ENCODE measurements at places on chromosomes 1 and 21. TPM values are rescaled to one million over a fixed set of nuclear protein-coding genes. Genes with fewer than 3 reads are reported as not detected.

- DNase-seq: no peak
Observed at GRCh38 chr21:34227386-34227852, 136.4 kb upstream of the KCNE2 start.

- no peak for DNase-seq
Observed at GRCh38 chr1:211703812-211704537, 28.6 kb upstream of the NEK2 start.

- no peak for DNase-seq
Observed at GRCh38 chr1:223022641-223023473, 120.2 kb downstream of the TLR5 start.

DNA sequence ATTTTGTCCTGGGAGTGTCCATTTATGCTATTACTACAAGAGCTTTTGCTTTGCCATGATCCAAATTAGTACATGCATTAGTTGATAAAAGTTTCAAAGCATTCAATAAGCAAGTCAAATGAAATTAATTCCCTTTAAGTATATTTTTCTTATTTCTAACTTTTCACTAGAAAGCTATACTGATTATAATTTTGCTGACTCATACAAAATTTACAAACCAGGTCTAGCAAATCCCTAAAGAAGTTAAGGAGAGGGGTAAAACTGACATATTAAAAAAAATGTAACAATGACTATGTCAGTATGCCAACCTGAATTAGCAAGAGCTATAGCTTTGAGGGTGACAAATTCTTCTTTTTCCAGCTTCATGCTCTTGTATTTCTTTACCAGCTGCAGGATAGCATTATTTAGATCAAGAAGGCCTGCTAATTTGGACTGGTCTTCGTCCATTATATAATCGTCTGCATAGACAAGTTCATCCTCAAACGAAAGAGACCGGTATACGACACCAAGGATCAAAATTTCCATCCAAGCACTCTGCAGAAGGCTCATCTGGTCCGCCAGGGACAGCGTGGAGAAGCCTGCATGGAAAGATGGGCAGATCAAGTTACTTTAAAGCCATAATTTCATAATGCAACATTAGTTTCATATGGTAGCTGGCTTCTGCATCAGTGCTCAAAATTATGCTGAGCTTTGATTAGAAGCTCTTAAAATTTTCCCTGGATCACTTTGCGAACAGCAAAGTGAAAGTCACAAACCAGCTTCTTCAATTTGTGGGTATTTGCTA is 95.8 kb upstream of the USH2A start:
- no peak for DNase-seq

- no peak for DNase-seq
Observed at GRCh38 chr1:1436630-1437032, 1.1 kb downstream of the VWA1 start.

DNA sequence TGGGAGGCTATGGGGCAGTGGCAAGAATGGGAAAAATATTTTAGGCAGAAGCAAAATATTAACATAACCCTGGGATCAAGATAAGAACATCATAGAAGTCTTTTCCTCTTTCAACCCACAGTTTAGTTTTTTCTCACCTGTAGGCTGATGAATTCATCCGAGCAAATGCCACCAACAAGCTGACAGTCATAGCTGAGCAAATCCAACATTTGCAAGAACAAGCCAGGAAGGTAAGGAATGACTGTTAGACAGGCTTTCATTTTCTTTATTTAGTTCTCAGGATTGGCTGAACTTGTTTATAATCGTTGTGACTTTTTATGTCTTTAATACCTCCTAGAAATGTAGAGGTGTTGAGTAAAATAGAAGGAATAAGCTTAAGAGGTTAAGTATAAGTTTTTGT is 6.4 kb downstream of the C1orf50 start:
- DNase-seq: no peak

GRCh38 chr1:72911656-72912055 is 629.3 kb upstream of the NEGR1 start:
- DNase-seq: no peak

DNA sequence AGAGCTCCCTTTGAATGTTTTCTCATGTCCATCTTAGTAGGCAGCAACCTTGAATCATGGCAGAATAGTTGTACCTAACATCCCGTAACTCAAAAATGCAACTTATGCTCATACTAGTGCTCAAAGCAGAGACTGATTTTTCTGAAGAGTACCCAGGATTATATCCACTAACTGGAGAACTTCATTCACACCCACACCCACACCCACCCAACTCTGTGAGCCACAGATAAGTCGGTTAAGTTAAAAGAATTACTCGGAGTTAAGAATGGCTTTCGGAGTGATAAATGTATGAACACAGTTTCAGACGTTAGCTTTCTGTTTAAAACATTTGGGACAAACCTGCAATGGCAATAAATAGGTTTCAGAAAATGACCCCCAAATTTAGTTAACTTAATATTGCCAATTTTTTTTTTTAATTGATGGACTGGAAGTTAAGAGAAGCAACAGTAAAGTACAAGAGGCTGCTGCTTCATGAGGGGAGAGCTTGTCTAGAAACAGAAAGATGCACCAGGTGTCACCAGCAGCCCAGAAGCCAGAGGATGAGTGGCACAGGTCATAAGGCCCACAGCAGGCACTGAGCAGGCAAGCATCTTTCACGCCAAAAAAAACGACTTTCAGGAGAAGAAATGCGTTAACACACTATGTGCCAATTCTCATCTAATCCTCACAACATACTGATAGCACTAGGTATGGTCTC is 48.4 kb upstream of the C1orf198 start:
- DNase-seq: no peak

GRCh38 chr1:63807046-63807445 is 33.2 kb downstream of the ROR1 start:
- no peak for DNase-seq

DNA sequence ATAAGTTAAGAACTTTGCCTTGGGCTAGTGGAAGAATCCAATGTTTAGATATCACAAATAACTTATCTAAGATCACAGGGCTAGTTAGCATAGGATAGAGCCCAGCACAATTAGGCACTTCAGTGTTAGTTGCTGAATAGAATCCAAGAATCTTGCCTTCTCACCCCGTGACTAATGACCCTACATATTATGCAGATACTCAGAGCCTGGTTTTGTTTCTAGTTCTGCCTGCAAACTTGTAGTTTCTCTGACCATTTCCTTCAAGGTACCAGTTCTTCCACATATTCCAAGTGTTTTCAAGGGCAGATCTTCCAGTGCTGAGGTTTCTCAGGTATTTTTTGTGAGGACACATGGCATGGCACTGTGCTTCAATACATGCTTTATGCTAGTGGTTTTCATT is 239.3 kb downstream of the KCNK2 start:
- DNase-seq: no peak

DNA sequence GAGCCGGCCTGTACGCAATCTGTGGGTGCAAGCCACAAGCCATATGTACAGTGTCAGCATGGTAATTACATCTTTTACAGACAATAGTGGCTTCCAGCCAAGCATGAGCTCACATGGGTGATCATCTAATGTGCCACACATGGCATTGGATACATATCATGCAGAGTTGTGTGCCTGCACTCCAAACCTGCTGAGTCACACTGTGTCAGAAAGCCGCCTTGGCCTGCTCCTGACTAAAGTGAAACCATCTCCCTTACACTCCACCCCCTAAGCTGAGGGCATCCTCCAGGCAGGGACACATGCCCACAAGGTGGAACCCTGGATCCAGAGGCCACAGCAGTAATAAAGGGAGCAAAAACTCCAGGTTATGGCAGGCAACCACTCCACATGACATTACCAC is 72.5 kb downstream of the KCNT2 start:
- peak; percentile 24 for DNase-seq

DNA sequence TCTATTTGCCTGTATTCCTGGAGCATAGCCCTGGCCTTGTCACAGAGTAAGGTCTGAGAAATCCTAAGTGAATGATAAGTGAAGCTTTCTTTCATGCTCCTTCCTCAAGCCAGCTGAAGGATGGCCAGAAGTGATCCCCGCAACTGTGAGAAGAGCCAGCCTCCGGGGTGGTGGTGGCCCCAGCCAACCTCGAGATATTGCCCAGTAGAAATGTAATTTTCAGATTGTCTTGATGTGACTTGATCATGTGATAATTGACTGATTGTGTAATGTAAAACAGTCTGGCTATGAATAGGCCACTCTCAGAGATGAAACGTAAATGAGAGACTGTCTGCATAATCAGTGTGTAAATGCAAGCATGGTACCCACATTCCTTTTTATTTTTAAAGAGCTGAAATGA is 242.4 kb upstream of the CAMK1G start:
- no peak for DNase-seq

DNA sequence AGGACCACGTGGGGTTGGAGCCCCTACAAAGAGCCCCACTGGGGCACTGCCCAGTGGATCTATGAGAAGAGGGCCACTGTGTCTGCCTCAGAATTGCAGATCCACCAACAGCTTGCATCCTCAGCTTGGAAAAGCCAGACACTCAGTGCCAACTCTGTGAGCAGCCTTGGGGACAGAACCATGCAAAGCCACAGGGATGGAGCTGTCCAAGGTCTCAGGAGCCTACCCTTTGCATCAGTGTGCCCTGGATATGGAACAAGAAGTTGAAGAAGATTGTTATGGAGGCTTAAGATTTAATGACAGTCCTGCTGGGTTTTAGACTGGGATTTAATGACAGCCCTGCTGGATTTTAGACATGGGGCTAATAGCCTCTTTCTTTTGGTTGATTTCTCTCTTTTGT is 1670.9 kb downstream of the PLA2G4A start:
- DNase-seq: no peak

GRCh38 chr1:26705788-26706311 is 10.0 kb downstream of the ARID1A start:
- no peak for DNase-seq

GRCh38 chr1:12458571-12458970 is 159.4 kb downstream of the DHRS3 start:
- DNase-seq: no peak

GRCh38 chr1:65027666-65028358 is 61.5 kb upstream of the JAK1 start:
- no peak for DNase-seq

Gene PANK4
- 52.5 TPM for total RNA-seq

Gene GBP7
- total RNA-seq: not detected

Gene AKNAD1
- total RNA-seq: not detected

Gene NBPF1
- total RNA-seq: 17.9 TPM

Gene IL6R
- total RNA-seq: 3.2 TPM

Gene GSTM4
- 16.4 TPM for total RNA-seq

Gene PPM1J
- 22.6 TPM for total RNA-seq

Gene IFI44
- not detected for total RNA-seq

Gene ZSCAN20
- 3.7 TPM for total RNA-seq

Gene THEM5
- not detected for total RNA-seq

Gene SAMD13
- 2.3 TPM for total RNA-seq

Gene ANKRD65
- total RNA-seq: 1.9 TPM

Gene DNAJC6
- 6.0 TPM for total RNA-seq

All from WTC11 (cell line).